Activated CD4-positive, alpha-beta T cell treated with anti-CD3 and anti-CD28 coated beads, Interleukin-2, amount 50 U/mL, for 4 hours (primary cell): ENCODE measurements at places on chromosomes 4 and X.

DNA sequence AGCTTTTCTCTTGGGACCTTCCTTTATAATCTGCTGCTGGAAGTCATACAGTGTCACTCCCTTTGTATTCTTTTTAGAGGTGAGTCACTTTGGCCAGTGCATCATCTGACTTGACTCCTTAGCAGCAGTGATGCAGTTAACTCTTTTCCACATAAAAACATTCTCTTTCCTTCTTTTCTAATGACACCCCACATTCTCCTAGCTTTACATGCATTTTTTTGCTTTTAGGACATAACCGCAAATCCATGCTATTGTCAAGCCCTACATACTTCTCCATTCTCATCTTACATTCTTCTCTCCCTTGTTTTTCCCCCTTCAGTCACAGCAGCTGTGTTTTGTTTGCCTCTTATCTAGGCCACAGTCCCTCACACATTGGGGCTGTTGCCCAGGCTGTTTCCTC, 55.1 kb downstream of the ZNF330 start:
- no peak for DNase-seq

GRCh38 chrX:39893417-39894338, 204.1 kb downstream of the BCOR start:
- DNase-seq, result no peak

GRCh38 chrX:30831082-30831481, 58.0 kb downstream of the TAB3 start:
- DNase-seq, result peak; percentile 0

- DNase-seq, result no peak
Observed at GRCh38 chr4:162803378-162803777, 363.3 kb downstream of the NAF1 start.

- no peak for DNase-seq
Observed at GRCh38 chr4:65508168-65508567, 162.1 kb downstream of the EPHA5 start.

DNA sequence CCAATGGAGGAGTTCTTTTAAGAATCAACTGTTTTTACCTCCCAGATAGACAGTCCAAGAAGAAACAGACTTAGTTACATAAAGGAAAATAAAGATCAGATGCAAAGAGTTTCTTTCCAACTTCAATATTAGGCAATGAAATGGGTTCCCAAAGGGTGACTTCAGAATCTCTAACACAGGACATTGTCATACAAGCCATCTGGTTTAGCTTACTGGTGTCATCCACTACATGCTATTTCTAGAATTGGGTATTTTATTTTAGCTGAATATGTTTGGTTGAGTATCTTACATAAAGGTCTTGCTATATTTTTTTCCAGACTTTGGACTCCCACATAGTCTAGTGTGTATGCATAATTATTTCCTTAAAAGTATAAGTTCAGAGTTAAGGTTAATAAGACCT, 162.1 kb upstream of the SLC7A11 start:
- DNase-seq, result no peak

DNA sequence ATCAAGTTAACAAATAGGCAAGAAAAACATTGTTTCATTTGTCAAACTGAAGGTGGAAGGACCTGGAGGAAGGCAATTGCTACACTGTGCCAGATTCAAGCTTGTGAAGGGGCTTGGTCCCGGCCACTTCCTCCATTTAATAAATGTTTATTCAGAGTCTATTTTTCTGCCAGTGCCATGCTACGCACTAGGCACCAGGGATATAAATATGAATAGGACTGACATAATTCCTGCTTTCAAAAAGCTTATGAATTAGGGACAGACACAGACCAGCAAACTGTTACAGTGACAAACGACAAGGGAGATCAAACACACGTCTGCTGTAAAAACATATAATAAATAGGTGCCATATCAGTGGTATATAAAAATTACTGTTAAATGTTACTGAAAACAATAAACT, 571 bp downstream of the TLR6 start:
- DNase-seq, result no peak

DNA sequence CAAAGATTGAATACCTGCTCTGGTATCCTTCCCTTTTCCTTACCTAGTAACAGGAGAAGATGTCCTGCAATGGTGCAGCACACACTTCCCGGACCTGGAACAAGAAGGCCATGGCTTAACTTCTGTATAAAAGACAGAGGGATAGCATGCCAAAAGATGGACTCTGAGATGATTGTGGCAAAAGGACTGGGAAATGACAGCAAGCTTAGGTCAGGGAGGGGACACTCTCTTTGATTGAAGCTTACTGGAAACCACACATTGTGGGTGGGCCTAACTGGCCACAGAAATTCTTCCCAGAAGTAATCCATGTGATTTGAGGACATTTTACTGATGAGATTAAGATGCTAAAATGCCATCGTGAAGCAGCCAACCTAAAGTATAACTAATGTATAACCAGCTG, 71.0 kb upstream of the OTUD4 start:
- DNase-seq, result no peak

DNA sequence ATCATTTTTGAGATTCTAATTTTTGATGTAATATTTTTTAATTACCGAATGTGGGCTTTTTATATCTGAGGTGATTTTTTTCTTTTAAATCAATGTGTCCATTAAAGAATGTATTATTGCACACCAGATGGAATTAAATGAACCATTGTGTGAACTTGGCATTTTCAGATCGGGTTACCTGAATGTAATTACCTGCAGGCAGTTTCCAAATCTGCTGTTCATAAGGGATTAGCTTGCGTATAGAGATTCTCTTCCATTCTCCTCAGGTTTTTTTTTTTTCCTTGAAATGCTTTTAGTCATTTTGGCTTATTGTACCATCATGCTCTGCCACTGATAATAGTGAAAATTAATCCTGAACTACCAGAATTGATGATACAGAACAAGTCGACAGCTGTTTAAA, 511.5 kb upstream of the ATOH1 start:
- no peak for DNase-seq

- DNase-seq, result no peak
Observed at GRCh38 chr4:77922158-77923094, 59.8 kb downstream of the MRPL1 start.
